ENCODE measurements at places on chromosomes 1 and 21.
A peak's percentile ranks its signal among the peaks of the same experiment; 100 is the strongest.

GRCh38 chr1:245054105-245054504 is 100.7 kb upstream of the KIF26B start:
- DNase-seq = no peak

GRCh38 chr1:234608911-234609690 is 877 bp downstream of the IRF2BP2 start:
- peak; percentile 76 for DNase-seq

- DNase-seq = no peak
These were observed 59.7 kb downstream of the CLIC6 start for GRCh38 chr21:34728479-34728878.

- DNase-seq = no peak
These were observed 6.5 kb downstream of the FMO5 start for GRCh38 chr1:147218606-147219005.

DNA sequence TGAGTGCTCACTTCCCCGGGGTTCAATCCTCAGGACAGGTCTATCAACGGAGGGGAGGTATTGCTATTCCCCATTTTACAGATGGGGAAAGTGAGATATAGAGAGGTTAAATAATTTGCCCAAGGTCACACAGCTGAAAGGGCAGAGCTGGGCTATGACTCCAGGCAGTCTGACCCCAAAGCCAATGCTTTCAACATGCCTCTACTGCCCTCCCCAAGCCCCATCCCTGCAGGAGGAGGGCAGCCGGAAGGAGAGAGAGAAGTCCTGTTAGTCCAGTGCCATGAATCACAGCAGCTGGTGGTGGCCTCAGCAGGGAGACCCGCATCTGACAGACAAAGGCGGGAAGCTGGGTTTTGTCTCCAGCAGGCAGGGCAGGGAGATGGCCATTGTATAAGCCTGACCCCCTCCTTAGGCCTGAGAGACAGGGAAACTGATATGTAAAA is 20.0 kb upstream of the CLIC4 start:
- no peak for DNase-seq

- no peak for DNase-seq
These were observed 44.2 kb upstream of the MARK1 start for GRCh38 chr1:220483700-220484099.

DNA sequence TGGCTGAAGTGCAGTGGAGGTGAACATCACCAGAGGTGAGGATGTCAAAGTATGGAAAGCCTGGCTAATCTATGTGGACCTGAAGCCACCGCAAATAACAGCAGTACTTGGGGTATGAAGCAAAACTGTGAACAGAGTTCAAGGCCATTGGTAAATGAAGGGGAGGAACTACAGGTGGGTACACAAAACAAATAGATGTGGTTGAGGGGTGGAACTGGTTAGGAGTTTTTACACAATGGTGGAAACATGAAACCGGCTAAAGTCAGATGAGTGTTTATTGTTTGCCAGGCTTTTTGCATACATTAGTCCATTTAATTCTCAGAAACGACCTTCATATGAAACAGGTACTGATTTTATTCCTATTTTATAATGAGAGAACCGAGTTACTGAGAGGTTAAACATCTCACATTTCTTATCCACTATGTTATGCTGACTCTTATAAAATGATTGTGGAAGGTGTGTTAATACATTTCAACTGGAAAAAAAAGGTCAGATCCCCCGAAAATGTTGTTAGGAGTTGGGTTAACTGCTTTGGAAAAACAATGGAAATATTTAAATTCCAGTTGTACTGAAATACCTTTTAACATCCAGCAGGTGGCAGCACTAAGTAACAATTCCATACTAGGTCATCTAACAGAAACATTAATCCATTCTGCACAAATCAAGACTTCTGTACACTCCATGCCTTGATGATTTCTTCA is 44.3 kb upstream of the GTF2B start:
- DNase-seq = no peak

GRCh38 chr1:167251472-167251871 is 30.8 kb downstream of the POU2F1 start:
- no peak for DNase-seq

GRCh38 chr1:51320967-51321923 is 9.1 kb downstream of the TTC39A start:
- no peak for DNase-seq

DNA sequence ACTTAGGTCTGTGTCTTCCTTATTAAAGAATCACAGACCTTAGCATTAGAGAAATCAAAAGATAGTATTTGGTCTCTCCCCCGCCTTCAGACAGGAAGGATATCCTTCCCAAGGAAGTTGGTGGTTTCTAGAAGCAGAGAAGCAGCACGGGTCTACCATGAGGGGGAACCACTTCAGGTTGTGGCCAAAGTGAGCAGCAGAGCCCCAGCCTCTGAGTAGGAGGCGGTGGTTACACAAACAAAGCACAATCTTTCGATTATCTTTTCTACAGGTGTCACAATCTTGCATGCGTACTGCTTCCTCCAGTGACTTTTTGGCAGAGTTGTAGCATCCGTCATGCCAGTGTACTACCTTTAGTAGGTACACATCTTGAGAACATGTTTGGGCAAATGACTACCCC is 8.8 kb downstream of the PGLYRP4 start:
- DNase-seq = no peak

DNA sequence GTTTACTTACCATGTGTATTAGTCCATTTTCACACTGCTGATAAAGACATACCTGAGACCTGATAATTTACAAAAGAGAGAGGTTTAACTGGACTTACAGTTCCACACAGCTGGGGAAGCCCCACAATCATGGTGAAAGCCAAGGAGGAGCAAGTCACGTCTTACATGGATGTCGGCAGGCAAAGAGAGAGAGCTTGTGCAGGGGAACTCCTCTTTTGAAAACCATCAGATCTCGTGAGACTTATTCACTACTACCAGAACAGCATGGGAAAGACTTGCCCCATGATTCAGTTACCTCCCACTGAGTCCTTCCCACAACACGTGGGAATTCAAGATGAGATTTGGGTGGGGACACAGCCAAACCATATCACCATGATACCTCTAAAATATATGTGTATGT is 39.3 kb upstream of the ERRFI1 start:
- no peak for DNase-seq

DNA sequence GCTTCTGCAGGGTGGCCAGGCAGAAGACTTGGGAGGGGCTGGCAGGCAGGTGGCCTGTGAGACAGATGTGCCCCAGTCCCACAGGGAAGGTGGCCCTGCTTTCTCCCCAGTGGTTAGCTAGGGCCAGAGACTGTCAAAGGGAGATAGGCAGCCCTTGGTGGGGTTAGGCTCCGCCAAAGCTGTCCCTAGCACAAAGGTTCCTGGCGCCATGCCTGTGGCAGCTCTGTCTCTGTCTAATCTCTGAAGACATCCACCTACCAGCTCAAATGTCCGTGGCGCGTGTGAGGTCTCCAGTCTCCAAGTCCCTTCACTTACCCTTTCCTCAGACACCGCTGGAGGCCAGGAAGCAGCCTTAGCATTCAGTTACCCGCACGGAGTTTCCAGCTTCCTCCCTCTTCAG is 17.7 kb downstream of the TCP10L start:
- DNase-seq = no peak

DNA sequence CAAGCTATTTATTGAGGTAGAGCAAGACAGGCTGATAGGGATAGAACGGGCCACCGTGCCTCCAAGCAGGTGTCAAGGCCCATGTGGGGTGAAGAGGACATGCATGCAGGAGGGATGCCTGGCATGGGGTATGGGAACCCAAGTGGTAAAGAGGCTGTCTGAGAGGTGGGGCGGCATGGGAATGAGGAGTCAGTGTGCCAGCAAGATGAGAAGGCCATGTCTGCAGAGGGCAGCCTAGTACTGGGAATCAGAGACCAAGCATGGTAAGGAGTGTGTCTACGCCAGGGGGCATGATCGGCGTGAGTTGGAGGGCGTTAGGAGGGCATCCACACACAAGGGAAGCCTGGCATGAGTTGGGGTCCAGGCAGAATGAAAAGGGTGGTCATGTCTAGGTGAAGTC is 303.7 kb upstream of the PLD5 start:
- DNase-seq = no peak

- no peak for DNase-seq
These were observed 248.8 kb downstream of the RHOU start for GRCh38 chr1:228984107-228984506.

GRCh38 chr21:26148071-26148839 is 22.3 kb downstream of the APP start:
- DNase-seq = no peak

GRCh38 chr1:154808261-154808908 is 61.7 kb downstream of the KCNN3 start:
- DNase-seq = no peak

GRCh38 chr21:33640697-33641351 is 717 bp downstream of the CRYZL1 start:
- no peak for DNase-seq

GRCh38 chr21:41927727-41928409 is 25.9 kb downstream of the C2CD2 start:
- DNase-seq = no peak

DNA sequence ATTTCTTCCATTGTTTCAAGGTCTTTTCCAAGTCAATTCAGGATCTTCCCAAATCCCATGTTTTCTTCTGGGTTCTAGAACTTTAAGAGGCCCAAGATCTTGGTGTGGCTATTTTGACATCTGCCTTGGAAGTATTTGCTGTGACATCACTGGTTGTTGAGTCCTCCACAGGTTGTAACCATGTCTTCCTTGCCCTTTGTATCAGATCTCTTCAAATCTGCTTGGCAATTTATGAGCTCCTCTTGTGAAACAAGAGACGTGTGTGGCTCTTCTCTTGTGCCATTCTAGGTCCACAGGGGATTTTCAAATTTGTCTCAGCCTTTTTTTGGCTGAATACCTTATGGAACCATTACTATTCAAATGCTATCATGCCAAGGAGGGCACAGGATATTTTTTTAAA is 60.3 kb upstream of the KCNK2 start:
- no peak for DNase-seq

DNA sequence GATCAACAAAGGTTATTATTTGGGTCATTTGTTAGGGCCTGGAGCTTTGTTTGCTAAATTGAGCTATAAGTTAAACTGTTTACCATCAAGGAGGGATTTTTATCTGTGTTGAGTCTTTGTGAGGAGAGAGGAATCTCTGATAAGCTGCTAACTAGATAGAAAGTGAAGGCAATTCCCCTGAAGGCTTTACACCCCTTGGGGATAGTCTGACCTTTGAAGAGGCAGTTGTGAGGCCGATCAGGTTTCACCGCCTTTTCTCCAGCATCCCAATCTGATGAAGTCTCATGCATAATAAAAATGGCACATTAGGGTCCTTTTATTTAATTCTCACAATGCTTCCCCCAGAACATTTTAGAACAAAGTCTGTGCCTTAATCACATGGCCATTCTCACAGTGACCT is 21.8 kb downstream of the C1orf21 start:
- DNase-seq = no peak

- DNase-seq = peak; percentile 26
These were observed 3.7 kb downstream of the TCHH start for GRCh38 chr1:152111515-152111968.

DNA sequence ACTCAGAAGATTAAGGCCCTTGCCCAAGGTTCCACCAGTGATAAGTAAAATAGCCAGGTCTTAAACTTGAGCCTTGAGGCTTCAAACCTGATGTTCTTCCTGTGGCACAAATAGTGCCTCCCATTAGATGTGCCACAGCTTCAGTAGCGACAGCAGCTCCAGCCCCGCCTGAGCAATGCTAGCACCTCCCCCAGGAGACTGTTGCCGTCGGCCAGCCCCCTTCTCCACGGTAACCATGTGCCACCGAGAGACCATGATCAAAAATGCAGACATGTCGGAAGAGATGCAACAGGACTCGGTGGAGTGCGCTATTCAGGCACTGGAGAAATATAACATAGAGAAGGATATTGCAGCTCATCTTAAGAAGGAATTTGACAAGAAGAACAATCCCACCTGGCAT is 32.2 kb downstream of the KLHDC7A start:
- no peak for DNase-seq

DNA sequence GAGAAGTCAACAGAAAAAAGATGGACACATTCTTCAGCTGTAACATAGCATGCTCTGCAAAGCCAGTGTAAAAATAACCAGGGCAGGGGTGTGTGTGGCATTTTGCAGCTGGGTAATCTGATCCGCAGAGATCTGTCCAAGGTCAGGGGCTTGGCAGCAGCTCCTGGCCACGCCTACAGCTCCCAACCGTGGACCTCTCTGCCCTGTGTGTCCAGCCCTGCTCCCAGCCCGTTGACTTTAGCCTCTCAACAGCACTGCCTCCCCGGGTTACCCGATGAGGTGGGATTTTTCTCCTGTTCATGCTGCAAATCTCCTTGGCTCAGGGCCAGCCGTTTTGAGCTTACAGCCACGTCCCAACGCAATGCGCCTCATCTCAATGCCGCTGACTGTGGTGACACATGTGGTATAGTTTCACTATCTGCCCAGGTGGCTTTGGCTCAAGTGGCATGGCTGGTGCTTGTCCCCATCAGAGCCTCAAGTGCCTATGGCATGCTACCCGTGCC is 68.1 kb downstream of the VWA5B1 start:
- no peak for DNase-seq

GRCh38 chr1:203296460-203297073 is 8.8 kb upstream of the BTG2 start:
- no peak for DNase-seq

DNA sequence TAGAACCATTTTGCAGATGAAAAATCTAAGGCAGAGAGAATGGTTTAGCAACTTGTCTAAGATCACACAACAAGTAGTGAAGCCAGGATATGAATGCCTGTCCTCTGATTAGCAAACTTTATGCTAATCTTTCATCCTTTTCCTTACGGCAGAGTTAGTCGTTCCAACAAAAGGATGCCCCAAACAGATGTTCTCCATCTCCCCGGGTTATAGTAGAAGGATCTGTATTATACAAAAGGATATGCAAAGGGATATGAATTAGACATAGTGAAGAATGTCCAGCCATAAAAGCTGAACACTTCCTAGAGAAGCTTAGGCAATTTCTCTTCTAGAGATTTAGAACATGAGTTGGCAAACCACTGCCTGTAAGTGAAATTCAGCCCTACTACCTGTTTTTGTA is 291.6 kb upstream of the DUSP10 start:
- no peak for DNase-seq

DNA sequence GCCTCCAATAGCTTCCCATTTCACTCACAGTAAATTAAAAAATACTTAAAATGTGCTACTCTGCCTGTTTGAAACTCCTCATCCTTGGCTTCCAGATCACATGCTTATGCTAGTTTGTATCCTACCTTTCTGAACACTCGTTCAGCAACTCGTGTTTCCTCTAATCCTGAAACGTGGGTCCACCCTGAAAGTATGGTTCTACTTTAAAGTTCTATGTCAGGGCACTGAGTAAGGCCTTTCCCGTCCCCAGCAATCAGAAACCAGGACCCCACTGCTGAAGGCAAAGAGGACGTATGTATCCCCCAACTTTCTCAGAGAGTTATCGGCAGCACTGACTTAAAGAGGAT is 419 bp upstream of the TSEN15 start:
- no peak for DNase-seq

GRCh38 chr1:38600905-38601304 is 258.7 kb downstream of the RRAGC start:
- no peak for DNase-seq

- no peak for DNase-seq
These were observed 64.1 kb upstream of the GNG12 start for GRCh38 chr1:67897270-67897949.

DNA sequence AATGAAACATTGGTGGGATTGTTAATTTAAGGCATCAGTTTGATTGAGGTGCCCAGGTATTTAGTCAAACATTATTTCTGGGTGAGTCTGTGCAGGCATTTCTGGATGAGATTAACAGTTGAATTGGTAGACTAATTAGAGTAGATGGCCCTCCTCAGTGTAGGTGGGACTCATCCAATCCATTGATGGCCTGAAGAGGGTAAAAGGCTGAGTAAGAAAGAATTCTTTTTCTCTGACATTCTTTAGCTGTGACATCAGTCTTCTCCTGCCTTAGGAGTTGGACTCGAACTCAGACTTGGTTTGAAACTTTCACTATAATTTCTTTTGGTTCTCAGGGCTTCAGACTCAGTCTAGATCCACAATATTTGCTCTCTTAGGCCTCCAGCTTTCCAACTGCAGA is 59.6 kb upstream of the ADAMTS5 start:
- no peak for DNase-seq

Measured in activated naive CD4-positive, alpha-beta T cell treated with Interleukin-2 at 50 U/mL for 16 hours (primary cell).